ENCODE measurements at places on chromosomes 1 and 21.

- no peak for DNase-seq
Measured at GRCh38 chr1:90414201-90414600, 302.9 kb downstream of the BARHL2 start.

GRCh38 chr1:7468248-7468647, 302.8 kb upstream of the VAMP3 start:
- no peak for DNase-seq

GRCh38 chr1:100087396-100087795, 45.3 kb downstream of the SASS6 start:
- DNase-seq: no peak

DNA sequence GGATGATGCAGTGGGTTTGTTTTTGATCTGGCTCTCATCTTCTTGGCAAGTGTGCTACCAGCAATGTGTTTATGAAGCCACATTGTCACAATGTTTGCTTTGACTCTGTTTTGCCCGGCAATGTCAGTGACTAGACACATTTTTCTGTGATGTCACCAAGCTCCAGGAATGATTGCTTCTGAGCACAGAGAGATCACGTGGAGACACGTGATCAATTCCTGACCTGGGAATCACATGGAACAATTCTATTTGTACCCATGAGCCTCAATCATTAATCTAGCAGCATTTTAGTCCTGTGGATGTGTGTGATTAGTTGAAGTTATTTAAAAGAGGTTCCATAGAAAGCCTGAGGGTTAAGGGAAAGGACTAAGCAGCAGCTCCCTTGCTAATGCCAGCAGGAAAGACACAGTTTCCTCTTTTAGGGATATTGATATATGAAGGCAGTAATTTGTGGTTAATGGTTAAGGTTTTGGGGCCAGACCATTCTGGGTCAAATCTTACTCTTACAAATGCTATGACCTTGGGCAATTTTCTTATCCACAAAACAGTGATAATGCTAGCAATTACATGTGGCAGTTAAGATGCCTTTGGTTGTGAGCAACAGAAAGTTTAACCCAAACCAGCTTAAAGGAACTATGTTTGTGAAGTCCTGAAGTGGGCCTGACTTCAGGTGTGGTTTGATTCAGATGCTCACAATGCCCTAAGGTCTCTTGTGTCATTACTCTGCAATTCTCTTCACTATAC, 59.0 kb downstream of the FASLG start:
- DNase-seq: no peak

DNA sequence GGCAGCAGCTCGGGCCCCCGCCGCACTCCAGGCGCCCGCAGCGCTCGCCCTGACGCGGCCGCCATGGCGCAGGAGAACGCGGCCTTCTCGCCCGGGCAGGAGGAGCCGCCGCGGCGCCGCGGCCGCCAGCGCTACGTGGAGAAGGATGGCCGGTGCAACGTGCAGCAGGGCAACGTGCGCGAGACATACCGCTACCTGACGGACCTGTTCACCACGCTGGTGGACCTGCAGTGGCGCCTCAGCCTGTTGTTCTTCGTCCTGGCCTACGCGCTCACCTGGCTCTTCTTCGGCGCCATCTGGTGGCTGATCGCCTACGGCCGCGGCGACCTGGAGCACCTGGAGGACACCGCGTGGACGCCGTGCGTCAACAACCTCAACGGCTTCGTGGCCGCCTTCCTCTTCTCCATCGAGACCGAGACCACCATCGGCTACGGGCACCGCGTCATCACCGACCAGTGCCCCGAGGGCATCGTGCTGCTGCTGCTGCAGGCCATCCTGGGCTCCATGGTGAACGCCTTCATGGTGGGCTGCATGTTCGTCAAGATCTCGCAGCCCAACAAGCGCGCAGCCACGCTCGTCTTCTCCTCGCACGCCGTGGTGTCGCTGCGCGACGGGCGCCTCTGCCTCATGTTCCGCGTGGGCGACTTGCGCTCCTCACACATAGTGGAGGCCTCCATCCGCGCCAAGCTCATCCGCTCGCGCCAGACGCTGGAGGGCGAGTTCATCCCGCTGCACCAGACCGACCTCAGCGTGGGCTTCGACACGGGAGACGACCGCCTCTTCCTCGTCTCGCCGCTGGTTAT, 2.8 kb downstream of the KCNJ9 start:
- peak; percentile 79 for DNase-seq

DNA sequence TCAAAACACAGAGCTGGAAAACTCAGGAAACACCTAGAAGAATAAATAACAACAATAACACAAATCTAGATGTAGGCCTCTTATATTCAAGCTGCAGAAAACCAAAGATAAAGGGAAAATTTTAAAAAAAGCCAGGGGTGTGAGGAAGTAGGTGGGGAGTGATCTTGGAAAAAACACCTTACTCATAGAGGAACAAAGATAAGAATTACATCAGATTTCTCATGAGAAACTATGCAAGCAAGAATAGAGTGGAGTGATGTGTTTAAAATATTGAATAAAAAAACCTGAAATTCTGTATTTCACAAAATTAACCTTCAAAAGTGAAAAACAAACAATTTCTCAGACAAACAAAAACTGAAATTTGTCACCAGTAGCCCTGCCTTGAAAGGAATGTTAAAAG, 265.5 kb upstream of the RGS18 start:
- DNase-seq: no peak
